ENCODE measurements at places on chromosomes 4 and X. TPM values are rescaled to one million over a fixed set of nuclear protein-coding genes. Genes with fewer than 3 reads are reported as not detected.
A peak's percentile ranks its signal among the peaks of the same experiment; 100 is the strongest.

The SPOCK3 gene
- 1.1 TPM for total RNA-seq

- DNase-seq: no peak
Measured at GRCh38 chr4:105992641-105993305, 97.5 kb downstream of the NPNT start.

DNA sequence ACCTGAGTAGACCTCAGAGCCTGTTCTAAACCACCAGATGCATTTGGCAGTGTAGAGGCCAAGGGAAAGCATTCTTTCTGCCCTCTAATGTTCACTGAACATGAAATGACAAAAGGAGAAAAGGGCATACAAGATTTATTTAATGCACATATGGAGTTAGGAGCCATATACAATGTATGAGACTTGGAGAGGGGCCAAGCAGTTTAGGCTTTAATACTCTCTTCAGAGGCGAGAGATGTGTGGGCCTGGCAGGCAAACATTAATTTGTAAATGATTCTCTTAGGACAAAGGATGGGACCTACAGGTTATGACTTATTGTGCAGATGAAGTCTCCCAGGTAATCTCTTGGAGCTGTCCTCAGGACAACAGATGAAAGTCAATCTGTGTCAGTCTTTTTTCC, 631.9 kb downstream of the ADGRL3 start:
- no peak for DNase-seq

DNA sequence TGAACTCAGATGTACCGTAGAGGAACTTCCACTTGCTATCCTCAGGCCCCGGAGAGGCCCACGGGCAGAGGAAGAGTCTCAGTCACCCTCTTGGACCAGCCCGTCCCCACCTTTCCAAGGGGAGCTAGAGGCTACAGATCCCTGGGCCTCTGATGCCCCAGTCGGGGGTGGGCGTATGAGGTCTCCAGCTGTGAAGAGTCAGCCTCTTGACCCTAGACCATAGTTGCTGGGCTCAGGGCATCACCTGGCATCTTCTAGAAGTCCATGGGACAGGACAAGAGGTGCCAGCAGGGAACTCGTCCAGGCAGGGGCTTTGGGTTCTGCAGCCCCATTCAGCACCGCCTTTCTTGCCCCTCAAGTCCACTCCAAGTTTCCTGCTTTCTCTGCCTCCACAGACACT, 11.6 kb downstream of the SASH3 start:
- no peak for DNase-seq

The ADH1B gene
- total RNA-seq: 175 TPM

DNA sequence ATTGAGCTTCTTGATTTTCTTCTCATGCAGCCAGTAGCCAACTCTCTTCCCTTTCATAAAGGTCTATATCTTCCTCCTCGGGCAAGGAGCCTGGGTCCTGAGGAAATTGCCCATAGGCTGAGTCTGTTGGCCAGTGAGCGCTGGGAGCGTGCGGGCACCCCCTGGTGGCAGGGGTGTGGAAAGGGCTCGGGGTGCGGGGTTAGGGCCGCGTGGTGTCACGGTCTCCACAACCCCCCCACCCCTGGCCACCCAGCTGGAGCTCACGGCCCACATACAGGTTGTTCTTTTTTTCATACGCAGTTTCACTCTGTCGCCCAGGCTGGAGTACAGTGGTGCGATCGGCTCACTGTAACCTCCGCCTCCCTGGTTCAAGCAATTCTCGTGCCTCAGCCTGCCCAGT, 13.1 kb downstream of the RBM10 start:
- no peak for DNase-seq

GRCh38 chr4:150976478-150977118, 38.5 kb downstream of the LRBA start:
- DNase-seq: no peak

- no peak for DNase-seq
Measured at GRCh38 chr4:82388405-82388804, 14.6 kb upstream of the HNRNPD start.

DNA sequence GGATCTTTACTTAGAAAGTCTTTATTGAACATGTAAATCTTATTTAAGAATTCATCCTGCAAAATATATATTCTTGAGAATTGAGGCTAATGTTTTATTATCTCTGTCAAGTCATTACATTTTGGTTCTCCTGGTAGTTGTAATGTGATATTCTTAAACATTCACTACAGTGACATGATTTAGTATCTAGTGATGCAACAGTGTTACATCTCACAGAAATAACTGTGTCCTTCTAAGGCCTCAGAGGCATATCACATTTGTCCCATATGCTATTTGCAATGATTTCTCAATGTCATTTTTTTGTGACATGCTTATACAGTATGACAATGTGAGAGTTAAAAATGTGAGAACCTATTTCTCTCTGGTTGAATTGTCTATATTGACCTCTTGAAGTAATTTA, 34.1 kb downstream of the PRRG1 start:
- no peak for DNase-seq

The TMEM35A gene
- total RNA-seq: 0.79 TPM

The SYTL5 gene
- 0.49 TPM for total RNA-seq

DNA sequence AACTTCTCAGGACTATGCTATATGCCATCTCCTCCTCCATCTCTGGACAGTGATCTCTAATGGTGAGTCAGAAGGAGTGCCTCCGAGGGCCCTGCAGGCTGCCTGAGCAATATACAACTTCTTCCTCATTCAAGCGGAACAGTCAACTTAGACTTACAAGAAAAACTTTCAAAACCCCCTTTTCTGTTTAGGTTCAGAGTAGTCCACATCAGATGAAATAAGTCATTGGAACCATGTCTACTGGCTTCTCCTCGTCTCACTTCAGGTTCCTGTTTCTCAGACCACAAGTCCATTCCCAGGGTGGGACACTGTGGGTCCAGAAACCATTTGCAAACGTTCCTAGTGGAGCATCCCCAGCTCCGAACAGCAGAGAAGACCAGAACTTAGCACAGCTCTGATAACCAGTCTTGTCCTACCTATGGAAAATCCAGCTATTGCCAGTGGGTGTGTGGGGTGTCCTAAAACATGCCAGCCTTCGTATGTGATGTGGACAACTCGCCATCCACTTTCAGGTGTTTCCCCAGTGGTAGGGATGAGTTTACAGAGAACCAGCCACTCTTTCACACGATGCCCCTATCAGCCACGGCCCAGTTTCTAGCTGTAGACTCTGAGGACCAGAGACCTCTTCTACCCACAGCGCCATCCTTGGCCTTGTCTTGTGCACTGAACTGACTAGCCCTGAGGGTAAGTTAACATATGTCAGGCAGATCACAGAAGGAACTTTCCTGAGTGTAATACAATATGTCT, 32.7 kb upstream of the NKRF start:
- no peak for DNase-seq

- no peak for DNase-seq
Measured at GRCh38 chr4:121728066-121728465, 31.3 kb upstream of the ANXA5 start.

The KIT gene
- total RNA-seq: 21.5 TPM

The H2AZ1 gene
- 123 TPM for total RNA-seq

DNA sequence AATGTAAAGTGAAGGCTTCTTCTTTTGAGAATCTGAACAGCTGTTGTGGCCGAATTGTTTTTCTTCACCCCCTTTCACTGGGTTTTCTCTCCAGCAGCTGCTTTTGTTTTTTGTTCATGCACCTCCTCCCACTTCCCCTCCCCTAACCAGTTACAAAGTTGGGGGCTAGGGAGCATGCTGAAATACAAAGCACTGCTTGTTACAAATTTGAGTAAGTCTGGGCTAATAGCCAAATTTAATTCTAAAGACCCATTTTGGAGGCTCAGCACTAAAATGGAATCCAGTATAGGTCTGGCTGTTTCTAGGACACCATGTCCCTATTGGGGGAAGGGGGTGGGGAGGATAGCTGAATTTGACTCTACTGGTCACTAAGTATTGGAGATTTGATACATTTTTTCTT, 89.2 kb upstream of the GPM6B start:
- DNase-seq: no peak

DNA sequence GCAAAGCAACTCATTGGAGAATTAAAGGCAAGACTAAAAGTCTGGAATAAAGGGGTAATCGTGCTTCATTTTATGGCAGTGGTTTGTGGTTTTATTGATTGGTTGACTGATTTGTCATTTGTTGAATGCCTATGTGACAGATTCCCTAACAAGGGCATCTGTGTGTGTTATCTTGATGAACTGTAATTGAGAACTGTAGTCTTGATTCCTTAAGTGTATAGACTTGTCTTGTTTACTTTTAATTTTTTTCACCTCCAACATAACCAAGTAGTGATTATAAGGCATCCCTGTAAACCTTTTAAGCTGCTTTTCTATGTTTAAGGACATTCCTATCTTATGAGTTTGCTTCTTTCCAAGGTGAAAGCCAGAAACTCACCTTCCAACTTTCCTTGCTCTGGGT, 216.0 kb upstream of the TAPT1 start:
- no peak for DNase-seq

GRCh38 chr4:165464813-165465381, 86.1 kb downstream of the CPE start:
- peak; percentile 60 for DNase-seq

- peak; percentile 55 for DNase-seq
Measured at GRCh38 chr4:52853351-52853750, 8.8 kb upstream of the RASL11B start.

GRCh38 chrX:105483011-105483410, 262.5 kb upstream of the TEX13A start:
- no peak for DNase-seq

DNA sequence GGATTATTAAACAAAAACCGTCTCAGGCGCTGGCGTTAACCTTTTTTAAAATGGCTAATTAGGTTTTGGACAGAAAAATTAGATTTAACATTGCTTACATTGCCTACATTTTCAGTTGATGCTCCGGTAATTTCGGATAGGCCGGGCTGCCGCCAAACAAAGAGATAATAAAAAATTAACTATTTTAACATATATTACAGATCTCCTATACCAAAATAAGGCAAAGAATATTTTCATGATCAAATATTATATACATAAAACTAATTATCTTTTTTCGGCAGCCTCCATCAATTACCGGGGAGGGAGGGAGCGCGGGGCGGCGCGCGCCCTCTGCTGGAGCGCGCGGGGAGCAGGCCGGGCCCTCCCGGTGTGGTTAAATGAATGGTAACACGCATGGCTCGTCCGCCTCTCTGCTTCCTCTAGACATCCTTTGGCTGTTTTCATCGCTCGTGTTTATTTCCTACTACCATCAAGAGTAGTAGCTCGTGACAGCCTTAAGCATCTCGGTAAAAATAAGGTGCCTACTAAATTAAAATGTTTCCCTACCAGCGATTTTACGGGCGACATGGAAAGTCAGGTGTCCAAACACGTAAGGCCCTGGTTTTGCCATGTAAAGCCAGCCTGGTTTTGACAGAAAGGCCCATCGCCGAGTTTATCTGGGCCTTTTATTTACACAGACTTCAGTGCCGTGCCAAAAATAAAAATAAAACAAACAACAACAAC, 52.4 kb upstream of the TMEM33 start:
- peak; percentile 9 for DNase-seq

DNA sequence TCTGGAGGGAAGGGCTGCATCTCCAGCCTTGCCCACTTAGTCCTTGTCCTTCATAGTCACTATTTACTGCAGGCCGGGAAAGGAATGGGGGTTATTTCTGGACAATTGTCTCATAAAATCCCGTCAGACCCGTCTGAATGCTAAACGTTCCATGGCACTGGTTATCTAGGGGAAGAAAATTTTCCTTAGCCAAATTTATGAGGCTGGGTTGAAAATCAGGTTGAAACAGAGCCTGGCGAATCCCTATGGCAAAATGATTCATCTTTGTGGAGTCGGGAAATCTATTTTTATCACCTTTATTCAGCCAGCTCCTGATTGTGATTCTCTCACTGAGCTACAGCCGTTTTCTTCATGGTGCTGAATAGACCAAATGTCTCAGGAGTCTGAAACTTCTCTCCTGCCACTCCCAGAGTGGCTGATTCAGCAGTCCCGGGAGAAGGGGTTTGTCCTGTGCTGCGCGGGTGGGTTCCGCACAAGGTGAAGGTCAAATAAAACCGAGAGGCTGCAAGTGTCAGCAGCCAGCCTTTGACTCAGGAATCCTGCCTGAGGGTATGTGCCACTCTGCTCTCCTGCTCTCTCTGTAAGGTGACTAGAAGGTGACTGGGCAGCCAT, 1.0 kb downstream of the LIMCH1 start:
- peak; percentile 18 for DNase-seq

DNA sequence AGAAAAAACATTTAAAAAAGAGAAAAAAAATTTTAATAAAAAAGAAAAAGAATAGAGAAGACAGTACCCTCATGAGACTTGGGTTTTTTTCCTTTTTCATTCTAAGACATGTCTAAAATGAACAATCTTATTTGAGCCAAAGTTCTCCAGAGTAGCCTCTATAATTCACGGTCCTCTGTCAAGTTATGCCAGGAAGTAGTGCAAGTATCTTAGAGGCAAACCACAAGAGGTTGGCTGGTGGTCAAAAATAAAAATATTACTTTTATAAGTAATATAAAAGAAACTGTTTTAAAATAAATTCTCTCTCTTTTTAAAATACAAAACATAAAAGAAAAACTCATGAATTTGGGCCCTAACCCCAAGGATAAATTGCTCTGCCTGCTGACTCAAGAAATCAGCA, 26.5 kb downstream of the HNRNPDL start:
- DNase-seq: no peak

The BMX gene
- total RNA-seq: 2.6 TPM

The GPR78 gene
- total RNA-seq: 1.2 TPM

The ELF2 gene
- total RNA-seq: 66.2 TPM

DNA sequence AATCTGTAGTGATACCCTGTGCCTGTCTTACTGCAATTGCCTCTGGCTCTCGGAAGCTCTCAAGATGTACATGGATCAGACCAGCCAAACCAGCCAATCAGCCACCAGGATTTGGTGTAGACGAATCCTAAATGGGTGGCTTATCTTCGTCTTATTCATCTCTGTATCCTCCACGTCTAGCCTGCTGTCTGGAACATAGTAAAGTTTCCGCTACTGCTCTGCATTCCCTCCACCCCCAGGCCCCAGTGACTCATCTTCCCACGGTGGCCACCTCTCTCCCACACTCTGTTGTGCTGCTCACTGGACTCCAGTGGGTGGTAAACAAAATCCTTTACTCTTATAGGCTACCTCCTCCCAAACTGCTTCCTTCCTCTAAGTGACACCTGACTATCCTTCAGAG, 37.8 kb downstream of the SEPTIN6 start:
- DNase-seq: no peak

The TMPRSS11D gene
- total RNA-seq: 0.79 TPM

The HTN1 gene
- total RNA-seq: not detected

The GYPA gene
- 12.9 TPM for total RNA-seq

- no peak for DNase-seq
Measured at GRCh38 chr4:20486433-20486832, 213.8 kb upstream of the PACRGL start.

The NSUN7 gene
- total RNA-seq: 2.7 TPM

DNA sequence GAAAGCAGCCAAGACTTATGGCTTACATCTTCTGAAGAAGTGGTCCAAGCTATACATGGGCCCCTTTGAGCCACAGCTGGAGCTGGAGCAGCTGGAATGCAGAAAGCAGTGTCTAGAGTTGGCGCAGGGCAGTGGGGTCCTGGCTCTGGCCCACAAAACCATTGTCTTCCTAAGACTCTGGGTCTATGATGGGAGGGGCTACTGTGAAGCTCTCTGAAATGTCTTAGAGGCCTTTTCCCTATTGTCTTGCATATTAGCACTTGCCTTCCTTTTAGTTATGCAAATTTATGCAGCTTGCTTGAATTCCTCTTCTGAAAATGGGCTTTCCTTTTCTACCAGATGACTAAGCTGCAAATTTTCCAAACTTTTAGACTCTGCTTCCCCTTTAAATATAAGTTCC, 15.3 kb downstream of the NPY1R start:
- no peak for DNase-seq

- no peak for DNase-seq
Measured at GRCh38 chrX:25022499-25023325, 6.9 kb upstream of the ARX start.

- no peak for DNase-seq
Measured at GRCh38 chr4:138488533-138488932, 246.4 kb upstream of the SLC7A11 start.
